ENCODE measurements at places on chromosomes 6 and 20.

DNA sequence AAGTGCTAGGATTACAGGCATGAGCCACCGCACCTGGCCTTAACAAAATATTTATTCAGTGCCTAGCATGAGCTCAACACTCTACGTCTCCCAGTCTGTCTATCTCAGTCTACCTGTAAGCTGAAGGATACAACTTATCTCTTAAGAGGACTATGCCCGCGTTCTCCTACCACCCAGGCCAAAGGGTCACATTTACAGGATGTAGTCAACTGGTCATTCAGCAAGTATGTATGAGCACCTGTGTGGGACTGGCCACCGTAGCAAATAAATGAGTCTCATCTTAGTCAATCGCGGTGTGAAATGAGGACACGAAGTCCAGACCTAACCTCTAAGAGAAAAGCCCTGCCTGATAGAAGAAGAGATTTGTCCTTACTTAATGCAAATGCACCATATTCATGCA lies 49.9 kb downstream of the MUC22 start:
- DNase-seq = no peak

DNA sequence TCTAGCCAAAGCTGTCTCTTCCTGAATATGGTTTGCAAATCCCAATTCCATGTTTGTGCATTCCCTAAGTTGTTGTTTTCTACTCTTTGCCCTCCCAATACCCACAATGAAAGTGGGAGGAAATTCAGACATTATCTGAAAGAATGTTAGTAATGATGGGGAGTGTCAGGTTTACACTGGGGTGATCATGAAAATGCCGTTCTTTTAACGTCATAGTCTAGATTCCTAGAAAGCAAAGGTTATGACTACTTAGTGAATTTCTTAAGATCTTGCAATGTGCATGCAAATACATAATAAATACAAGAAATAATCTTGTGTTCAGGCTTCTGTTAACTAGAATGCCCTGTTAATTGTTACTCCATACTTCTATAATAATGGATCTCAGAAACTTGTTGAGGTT lies 101.0 kb downstream of the LCA5 start:
- no peak for DNase-seq

- no peak for DNase-seq
Measured at GRCh38 chr6:136612666-136613389, 62.6 kb upstream of the MAP7 start.

DNA sequence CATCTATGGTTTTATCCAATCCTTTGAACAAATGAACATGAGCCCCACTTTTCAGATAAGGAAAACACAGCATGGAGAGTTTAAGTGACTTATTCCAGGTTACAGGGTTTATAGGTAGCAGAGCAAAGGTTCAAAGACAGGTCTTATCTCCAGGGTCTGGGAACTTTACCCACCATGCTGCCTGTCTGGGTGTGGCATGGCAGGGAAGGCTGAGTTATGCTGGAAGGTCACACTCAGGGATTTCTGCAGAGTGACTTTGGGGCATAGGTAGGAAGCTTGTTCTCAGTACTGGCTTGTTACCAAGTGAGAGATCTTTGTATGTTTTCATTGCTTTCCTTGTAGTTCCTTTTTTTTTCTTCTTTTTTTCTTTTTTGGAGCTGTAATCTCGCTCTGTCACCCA lies 1.8 kb downstream of the ZNF831 start:
- no peak for DNase-seq

DNA sequence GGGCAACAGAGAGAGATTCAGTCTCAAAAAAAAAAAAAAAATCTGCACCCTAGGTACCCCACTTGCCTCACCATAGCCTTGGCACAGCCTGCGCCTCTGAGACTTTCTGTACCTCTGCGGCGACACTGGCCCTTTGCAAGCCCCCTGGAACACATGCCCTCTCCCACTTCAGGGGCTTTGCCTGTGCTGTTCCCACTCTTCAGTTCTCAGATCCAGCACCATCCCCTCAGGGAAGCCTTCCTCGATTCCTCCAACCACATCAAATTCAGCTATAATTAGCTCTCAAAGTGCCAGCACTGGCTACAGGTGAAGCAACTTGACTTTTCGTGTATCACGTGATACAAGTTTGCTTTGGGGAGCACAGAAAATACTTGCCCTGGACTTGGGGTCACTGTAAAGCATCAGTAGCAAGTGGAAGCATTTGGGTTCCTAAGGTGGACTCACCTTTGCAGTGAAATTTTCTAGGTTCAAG lies 2.1 kb upstream of the UBE2V1 start:
- no peak for DNase-seq

DNA sequence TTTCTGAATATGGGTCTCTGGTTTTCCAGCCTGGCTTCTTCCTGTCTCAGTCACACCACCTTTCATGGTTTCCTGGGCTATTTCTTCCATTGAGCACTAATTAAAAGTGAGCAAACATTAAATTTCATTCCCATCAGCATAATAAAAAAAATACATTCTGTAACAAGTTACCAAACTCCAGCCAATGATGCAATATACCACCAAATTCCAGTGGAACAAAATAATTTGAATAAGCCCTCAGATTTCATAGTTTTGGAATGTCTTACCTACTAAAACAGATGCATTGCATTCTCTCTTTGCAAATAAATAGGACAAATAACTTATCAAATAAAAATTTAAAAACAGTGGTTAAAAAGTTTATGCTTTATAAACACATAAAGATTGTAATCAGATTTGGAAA lies 97.8 kb upstream of the PRDM1 start:
- no peak for DNase-seq

DNA sequence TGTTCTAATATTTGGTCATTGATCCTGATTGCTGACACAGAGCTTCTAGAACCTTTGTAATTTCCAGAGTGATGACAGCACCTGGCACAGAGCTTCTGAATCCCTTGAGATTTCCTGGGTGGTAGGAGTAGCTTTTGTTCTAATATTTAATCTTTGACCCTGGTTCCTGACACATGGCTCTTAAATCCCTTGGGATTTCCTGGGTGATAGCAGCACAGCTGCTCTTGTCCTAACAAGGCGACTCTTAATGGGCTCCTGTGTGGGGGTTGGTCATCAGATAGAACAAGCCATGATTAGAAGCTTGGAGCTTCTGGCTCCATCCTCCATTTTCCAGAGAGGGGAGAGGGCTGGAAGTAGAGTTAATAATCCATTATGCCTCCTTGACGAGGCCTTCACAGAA lies 18.4 kb downstream of the GMPR start:
- no peak for DNase-seq

DNA sequence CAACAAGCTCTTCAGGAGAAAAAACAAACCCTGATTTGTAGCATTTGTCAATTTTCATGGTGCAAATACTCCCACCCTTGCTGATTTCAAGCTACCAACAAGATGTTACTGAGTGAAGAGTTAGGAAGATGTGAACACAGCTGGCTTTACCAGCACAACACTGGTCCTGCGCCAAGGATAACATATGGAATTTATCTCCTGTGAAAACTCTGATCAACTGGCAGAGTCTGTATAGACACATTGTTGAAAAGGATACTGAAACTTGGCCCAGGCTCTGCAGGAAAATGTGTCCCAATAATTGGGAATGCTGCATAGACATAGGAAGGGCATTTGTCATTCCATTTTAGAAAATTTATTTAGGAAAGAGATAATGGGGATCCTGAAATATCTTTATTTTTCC lies 29.0 kb downstream of the OTOR start:
- DNase-seq = no peak

Measured in AML-193 (cell line).